Chondrocyte (in vitro differentiated cells): ENCODE measurements at places on chromosomes 16 and 17.

- no peak for DNase-seq
Observed at GRCh38 chr16:4090351-4090851, 25.8 kb downstream of the ADCY9 start.

DNA sequence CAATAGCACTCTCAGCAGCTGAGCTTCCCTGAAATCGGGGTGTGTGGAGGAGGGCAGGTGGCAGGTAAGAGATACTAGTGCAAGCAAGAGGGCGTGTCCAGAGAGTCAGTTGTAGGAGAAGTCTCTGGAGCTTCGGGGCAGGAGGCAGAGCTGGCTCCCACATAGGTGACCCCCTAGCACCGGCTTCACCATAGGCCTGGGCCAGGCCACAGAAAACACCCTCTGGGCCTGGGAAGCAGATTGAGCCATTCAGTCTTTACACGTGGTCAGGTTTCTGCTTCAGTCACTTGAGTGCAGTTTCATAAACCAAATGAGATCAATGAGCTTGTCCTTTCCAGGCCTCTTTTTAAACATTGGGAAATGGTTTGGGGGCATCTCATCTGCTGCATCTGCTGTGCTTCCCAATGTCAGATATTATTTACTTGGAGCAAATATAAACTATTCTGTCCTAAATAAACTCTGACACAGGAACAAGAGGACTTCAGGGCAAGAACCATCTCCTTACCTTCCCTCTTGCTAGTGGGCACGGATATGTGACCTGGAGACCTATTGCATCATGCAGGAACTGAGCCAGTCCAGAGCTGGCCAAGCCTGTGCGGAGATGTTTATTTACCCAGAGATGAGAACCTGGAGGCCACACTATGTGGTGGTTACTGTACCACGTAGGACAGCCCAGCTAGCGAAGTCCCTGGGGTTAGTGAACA, 16.1 kb downstream of the CCR7 start:
- peak; percentile 72 for DNase-seq

DNA sequence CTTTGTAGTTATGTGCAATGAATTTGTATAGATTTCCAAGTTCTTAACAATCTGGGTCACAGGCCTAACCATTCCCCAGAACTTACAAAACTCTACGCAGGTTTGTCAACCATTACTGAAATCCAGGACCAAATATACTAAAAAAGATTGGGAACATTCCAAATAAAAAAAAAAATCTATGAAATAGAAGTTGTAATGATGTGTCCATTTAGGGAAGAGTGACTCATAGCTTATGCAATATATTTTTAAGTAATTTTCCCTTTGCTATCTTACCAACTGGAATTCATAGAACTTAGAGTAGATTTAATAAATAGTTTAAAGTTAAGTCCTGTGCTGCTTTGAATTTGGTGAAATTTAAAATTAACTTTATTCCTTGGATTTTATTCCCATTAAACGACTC, 393.2 kb downstream of the PMP22 start:
- no peak for DNase-seq

GRCh38 chr17:71436479-71436878, 684.3 kb upstream of the SOX9 start:
- no peak for DNase-seq

DNA sequence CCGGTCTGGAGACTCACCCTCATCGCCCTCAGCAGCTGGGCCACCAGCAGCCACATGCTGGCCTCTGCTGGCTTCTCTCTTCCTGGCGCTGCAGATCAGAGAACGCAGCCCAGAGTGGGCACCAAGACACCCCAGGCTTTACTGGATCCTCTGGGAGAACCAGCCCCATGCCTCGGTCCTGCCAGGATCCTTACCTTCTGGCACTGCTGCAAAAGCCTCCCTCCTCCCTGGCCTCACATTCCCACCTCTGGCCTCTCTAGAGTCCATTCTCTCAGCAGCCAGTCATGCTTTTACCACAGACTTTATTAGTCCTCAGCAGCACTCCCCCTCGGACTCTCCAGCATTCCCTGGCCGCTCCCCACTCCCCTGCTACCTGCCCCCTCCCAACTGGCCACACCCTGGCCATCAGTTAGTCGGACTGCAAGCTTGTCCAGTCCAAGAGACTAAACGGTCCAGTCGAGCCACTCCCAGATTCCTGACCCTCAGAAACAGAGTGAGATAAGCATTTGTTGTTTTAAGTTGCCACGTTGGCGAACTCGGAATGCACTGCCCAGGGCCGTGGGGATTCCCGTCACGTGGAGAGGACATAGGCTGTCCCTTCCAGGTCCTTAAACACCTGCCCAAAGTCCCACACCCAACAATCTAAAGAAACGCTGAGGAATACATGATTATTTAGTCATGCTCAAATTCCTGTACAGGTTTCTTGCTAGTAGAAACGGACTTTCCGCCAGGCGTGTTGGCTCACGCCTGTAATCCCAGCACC, 5.9 kb upstream of the SPG7 start:
- no peak for DNase-seq

- no peak for DNase-seq
Observed at GRCh38 chr16:11748404-11749254, 6.0 kb upstream of the TXNDC11 start.

DNA sequence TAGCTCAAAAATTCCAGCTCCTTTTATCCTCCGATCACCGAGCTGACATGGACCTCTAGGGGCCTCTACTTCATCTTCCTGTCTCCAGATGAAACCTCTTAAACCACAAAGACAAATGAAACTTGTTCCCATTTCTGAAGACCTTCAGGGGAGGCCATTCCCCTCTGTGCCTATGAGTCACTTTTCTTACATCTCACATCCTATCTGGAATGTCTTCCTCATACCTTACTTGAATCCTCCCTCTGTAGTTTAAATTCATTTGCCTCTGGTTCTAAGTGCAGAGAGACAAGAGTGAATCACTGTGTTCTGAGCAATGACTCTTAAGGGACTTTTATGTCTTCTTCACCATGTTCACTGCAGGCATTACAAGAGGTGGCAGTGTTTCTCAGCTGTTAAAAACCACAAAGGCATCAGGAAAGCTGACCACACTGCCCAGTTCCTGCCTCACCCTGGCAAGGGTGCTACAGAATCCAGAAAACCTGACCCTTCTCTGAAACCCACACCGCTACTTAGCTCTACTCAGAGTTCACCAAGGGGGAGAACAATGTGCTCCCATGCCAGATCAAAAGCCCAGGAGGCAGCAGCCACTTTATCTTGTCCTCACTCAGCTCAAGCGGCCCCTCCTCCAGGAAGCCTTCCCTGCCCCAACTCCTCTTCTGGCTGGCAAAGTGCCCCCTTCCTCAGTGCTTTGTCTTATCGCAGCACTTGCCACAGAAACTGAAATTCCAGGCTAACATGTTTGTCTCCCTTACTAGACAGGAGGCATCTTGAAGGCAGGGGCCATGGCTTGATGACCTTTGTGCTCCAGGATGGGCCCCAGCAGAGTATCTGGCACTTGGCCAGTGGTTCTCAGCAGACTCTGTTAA, 6.4 kb downstream of the CUEDC1 start:
- no peak for DNase-seq

- no peak for DNase-seq
Observed at GRCh38 chr17:62791235-62791734, 16.8 kb downstream of the MARCHF10 start.

DNA sequence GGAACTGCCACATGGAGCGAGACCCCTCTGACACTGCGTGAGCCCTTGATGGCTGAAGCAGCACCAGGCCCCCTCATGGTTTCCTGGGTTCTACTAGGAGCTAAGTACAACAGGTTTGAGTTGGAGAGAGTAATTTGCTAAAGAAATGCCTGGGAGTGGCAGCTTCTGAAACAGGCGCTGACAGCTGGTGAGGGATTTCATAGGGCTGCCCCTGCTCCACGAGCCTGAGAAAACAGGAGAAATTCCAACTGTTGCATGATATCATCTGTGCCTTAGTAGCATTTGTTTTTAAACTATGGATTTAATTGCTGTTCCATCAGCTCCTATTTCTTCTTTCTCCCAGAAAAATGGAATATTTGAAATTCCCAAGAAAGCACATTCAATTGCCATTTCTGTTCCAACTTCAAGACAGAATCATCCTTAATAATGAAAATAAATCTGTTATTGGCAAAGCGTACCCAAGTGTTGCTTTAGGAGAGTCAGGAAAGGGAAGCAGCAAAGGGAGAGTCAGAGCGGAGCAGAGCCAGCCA, 78.8 kb upstream of the ANKFN1 start:
- DNase-seq, result no peak

- DNase-seq, result no peak
Observed at GRCh38 chr17:8670421-8670820, 39.9 kb upstream of the MYH10 start.

- DNase-seq, result no peak
Observed at GRCh38 chr17:7042501-7043181, 1.3 kb downstream of the SLC16A11 start.

GRCh38 chr16:4283939-4284338, 11.1 kb upstream of the TFAP4 start:
- no peak for DNase-seq

GRCh38 chr16:67939507-67940445, 3.1 kb upstream of the PSMB10 start:
- DNase-seq, result no peak

GRCh38 chr16:88968589-88969280, 8.3 kb downstream of the CBFA2T3 start:
- DNase-seq, result no peak

DNA sequence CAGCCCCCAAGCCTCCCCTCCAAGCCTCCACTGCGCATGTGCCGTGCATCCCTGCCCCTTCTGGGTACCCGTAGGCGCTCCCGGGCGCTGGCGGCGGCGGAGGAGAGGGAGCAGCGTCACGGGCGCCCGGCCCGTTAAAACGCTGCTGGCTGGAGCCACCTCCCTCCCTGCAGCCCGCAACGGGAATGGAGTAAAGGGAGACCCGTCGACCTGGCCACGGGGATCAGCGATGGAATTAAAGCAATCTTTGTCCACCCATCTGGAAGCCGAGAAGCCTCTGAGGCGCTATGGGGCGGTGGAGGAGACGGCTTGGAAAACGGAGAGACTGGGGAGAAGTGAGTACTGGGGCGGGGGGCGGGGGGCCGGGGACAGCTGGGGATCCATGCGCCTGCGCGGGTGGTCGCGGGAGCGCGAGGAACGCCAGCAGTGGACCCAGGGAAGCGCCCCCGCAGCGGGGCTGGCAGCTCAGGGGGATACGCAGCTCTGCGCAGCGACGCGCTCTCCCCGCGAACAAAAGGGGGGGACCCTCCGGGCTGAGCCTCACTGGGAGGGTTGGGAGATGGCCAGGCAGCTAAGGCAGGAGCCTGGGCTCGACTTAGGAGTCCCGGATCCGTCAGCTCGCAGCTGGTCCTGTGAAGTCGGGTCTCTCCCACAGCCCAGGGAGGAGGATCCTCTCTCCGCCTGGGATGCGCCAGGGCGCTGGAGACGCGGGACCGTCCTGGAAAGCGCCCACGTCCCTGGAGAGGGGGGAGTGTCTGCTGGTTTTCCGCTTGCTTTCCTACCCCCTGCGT, at the start of gene BMERB1:
Gene BMERB1, plus strand, starts transcription at position 164 of the 791 bp plus-strand sequence. Its CDS starts 66 bp downstream, at position 230.
- peak; percentile 95 for DNase-seq

DNA sequence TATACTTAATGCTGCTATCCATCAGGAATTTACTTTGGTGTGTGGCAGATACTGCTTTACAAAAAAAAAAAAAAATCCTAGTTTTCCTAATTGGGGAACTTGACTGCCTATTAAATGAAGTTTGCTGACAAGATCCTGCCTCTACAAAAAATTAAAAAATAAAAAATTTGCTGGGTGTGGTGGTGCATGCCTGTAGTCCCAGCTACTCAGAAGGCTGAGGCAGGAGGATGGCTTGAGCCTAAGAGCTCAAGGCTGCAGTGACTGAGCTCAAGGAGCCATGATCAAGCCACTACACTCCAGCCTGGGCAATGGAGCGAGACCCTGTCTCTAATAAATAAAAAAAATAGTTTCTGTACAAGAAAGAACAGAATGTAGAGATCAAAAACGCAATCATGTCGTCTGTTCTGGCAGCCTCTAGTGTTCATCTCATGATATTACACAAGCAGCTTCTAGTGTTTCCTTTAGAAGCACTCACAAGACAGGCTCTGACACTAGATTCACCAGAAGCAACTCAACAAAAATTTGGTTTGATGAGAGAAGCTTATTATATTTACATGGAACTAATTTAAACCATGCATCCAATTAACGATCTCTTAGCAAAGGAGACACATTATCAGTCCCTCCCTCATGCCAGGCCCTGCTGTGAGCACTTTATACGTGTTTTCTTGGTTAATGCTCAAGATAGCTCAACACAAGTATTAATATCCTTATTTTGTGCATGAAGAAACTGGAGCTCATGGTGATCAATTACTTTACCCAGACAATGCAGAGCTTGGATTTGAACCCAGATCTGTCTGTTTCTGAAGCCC, 6.8 kb upstream of the KRTAP17-1 start:
- no peak for DNase-seq

GRCh38 chr17:32960815-32961214, 30.8 kb upstream of the SPACA3 start:
- DNase-seq, result no peak

GRCh38 chr16:80503107-80503506, 37.7 kb upstream of the DYNLRB2 start:
- DNase-seq, result no peak

DNA sequence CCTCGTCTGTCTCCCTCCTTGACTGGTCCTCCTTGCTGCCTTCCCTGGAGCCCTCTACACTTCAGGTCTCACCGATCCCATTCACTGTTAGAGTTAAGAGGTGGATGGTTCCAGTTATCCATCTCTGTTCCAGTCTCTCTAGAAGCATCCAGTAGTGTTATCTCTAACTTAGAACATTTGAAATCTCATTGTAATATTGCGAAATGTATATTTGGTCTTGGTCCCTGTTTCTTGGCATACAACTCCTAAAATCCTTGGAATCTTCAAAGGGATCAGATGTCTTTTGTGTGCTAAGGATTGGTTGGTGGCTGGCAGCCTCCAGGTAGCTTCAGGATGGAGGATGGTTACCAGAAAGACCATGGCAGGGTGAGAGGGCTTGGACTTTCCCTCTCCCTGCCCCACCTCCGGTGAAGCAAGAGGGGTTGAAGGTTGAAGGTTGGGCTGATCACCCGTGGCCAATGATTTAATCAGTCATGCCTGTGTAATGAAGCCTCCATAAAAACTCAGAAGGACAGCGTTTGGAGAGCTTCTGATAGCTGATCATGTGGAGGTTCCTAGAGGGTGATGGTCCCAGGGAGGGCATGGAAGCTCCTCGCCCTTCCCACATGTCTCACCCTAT, 59.1 kb downstream of the NTN1 start:
- no peak for DNase-seq

DNA sequence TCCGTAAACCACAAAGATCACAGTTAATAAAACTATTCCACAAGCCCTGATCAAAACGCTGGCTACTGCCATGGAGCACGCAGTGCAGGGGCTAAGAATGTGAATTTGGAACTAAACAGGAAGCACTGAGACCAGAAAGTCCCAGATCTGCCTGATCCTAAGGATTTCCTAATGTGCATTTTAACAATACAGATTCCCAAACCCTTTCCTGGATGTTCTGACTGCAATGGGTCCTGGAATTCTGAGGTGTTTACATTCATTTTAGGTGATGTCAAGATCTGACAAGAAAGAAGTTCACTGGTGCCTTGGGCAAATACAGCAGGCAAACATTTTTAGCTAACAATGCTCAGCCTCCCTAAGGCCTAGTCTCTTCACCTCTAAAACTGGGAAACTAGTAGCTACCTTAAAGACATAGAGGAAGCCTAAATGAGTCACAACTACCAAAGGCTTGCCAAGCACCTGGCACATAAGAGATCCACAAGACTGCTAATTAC, 10.3 kb downstream of the NSMCE1 start:
- DNase-seq, result no peak

GRCh38 chr17:44910231-44911106, 4.8 kb downstream of the GFAP start:
- peak; percentile 53 for DNase-seq
